HFF-Myc (cell line): ENCODE measurements at places on chromosomes 3 and 15.

DNA sequence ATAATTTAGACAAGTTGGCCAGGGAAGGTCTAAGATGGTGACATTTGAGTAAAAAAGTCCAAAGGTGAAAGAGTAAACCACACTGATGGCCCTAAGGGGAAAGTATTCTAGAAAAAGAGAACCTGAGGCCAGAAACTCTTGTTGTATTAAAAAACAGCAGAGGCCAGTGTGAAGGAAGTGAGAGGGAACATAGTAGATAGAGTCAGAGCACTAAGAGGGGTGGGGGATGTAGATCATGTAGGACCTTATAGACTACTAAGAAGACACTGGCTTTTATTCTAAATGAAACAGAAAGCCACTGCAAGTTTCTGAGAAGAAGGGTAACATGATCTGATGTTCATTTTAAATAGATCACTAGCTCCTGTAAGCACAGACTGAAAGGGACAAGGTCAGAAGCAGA is 14.5 kb downstream of the POLQ start:
- DNase-seq: no peak

GRCh38 chr15:29127506-29128430 is 141.9 kb downstream of the NSMCE3 start:
- no peak for DNase-seq

- DNase-seq: no peak
Measured at GRCh38 chr3:131972550-131972949, 62.3 kb downstream of the CPNE4 start.

- DNase-seq: no peak
Measured at GRCh38 chr3:187197335-187197649, at the start of gene RTP1. Gene RTP1, plus strand, starts transcription at chr3:187197486. Its CDS starts 30 bp downstream, at chr3:187197516.

- peak; percentile 31 for DNase-seq
Measured at GRCh38 chr3:130711565-130712324, 34.9 kb downstream of the PIK3R4 start.

- no peak for DNase-seq
Measured at GRCh38 chr3:37217098-37217849, 42.9 kb upstream of the LRRFIP2 start.

- no peak for DNase-seq
Measured at GRCh38 chr3:134260987-134261386, 10.3 kb upstream of the RYK start.

- no peak for DNase-seq
Measured at GRCh38 chr3:25520926-25521559, 93.0 kb downstream of the RARB start.

DNA sequence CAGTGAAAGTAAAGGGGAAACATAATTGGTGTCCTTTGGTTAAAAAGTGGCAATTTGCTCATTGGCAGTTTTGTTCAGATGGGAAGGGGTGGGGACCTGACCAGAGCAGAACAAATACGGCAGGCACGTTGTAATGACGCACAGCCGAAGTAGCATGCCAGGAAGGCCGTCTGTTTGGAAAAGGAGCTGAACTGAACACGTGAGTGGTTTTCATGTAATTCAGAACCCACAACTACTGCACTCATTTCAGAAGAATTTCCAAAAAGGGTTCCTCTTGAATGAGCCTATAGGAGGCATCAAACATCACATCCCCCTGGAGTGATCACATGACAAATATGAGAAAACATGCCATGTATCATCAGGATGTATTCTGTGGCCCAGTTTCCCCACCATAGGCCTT is 42.9 kb upstream of the LMCD1 start:
- no peak for DNase-seq

- no peak for DNase-seq
Measured at GRCh38 chr3:194262176-194262924, 88.8 kb downstream of the CPN2 start.
